ENCODE measurements at places on chromosomes 4 and X.

DNA sequence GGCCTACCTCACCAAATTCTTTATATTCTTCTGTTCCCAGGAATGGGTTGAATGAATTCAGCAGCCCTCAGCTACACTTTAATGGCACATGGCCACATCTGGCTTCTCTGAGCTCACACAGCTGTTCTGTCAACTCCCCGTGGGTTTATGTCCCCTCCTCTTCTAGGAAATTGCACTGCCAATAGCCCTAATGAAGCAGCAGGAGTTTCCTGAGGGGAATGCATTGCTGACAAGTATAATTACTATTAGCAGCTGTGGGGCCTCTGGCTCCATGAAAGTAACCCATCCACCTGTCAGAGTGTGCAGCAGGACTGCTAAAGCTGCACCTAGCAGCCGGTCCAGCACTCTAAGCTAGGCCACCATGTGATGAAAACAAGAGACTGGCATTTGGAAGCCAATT, 50.3 kb downstream of the FTHL17 start:
- no peak overlapping the region for H3K27ac ChIP-seq
- H3K36me3 ChIP-seq: no peaks in the 10 kb centered on the region
- no peak overlapping the region for H3K4me3 ChIP-seq

DNA sequence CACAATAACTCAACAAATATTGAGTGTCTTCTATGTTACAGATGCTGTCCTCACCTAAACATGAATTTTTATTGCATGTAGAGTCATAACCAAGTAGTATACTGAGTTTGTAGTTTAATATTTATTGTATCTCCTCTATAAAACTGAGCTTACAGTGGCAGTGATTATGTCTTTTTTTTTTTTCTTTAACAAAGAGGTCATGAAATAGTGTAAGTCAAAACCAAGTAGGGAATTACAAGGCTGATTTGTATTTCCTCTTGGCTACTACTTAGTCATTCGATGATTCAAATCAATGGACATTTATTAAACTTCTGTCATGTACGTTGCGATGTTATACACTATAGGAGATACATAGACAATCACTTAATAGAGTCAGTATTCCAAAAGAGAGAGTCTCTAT, 48.4 kb downstream of the IL15 start:
- H3K27ac ChIP-seq: no peak overlapping the region
- peaks cover 33% of the 10 kb centered on the region for H3K4me1 ChIP-seq
- no peak overlapping the region for H3K4me3 ChIP-seq
- no peak for DNase-seq
- peaks cover 8% of the 10 kb centered on the region for H3K36me3 ChIP-seq

GRCh38 chrX:110046971-110047370, 44.1 kb downstream of the TMEM164 start:
- H3K36me3 ChIP-seq: no peaks in the 10 kb centered on the region
- H3K4me3 ChIP-seq: no peak overlapping the region
- peaks cover 19% of the 10 kb centered on the region for H3K4me1 ChIP-seq

GRCh38 chrX:15854080-15854655, 445 bp downstream of the AP1S2 start:
- H3K4me3 ChIP-seq: peak overlapping the region; percentile 76
- H3K4me1 ChIP-seq: peaks cover 37% of the 10 kb centered on the region
- DNase-seq: peak; percentile 1
- H3K27me3 ChIP-seq: no peaks in the 10 kb centered on the region

GRCh38 chr4:121989715-121990114, 37.9 kb upstream of the TRPC3 start:
- peak overlapping the region; percentile 4 for H3K4me3 ChIP-seq
- H3K36me3 ChIP-seq: no peaks in the 10 kb centered on the region
- no peak overlapping the region for H3K27ac ChIP-seq
- DNase-seq: no peak
- 0 out of 2 replicates have a peak, but pooled peaks cover 2% of the 10 kb centered on the region for H3K27me3 ChIP-seq

DNA sequence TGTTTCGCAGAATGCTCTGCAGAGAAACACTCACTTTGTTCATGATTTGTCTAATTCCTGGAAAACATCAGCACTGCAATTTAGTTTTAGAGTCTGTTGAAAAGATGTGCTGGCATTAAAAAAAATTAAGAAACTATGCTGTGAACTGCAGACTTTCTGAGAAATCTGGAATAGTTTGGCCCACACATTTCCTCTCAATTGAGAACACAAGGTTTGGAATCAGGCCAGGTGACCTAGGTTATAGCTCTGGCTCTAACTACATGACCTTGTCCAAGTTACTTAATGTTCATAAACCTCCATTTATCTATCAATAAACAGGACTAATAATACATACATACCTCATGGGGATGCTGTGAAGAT, 61.4 kb upstream of the ENPEP start:
- H3K4me1 ChIP-seq: no peaks in the 10 kb centered on the region
- peaks cover 7% of the 10 kb centered on the region for H3K27me3 ChIP-seq
- DNase-seq: no peak
- no peak overlapping the region for H3K27ac ChIP-seq

- H3K36me3 ChIP-seq: no peaks in the 10 kb centered on the region
- no peak for DNase-seq
- peaks cover 66% of the 10 kb centered on the region for H3K4me1 ChIP-seq
- H3K4me3 ChIP-seq: no peak overlapping the region
- peak overlapping the region; percentile 84 for H3K27ac ChIP-seq
Measured at GRCh38 chr4:26199596-26199995, 121.2 kb upstream of the RBPJ start.

DNA sequence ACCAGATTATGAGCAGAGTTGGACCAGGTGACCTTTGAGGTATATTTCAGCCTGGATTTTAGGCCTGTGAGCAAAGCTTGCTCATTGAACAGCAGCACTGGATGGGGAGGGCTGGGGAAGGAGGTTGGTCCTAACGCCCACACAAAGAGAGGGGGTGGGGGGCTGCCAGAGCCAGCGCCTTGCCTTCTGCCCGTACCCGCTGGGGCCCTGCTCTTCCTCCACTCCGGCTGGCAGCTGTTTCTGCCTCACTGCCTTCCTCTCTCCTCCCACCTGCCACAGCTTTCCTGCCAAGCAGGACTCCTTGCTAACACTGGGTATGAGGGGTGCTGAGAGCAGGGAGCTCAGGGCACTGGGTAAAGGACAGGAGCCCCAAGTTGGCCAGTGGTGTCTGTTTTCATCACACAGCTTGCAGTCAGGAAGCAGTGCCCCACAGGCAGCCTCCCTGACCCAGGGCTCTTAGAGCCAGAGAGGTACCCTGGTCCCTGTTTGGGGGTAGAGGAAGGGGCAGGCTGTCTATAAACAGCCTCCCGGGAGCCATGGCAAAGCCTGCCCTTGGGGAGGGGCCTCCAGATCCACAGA, 6.1 kb downstream of the NALF2 start:
- no peak for DNase-seq
- H3K4me3 ChIP-seq: no peak overlapping the region
- H3K4me1 ChIP-seq: no peaks in the 10 kb centered on the region
- no peaks in the 10 kb centered on the region for H3K36me3 ChIP-seq
- no peak overlapping the region for H3K27ac ChIP-seq
- peaks cover 17% of the 10 kb centered on the region for H3K27me3 ChIP-seq

GRCh38 chr4:71460371-71460770, 121.6 kb downstream of the SLC4A4 start:
- no peak for DNase-seq
- H3K36me3 ChIP-seq: peaks cover 10% of the 10 kb centered on the region
- H3K27me3 ChIP-seq: no peaks in the 10 kb centered on the region
- peaks cover 30% of the 10 kb centered on the region for H3K4me1 ChIP-seq
- H3K4me3 ChIP-seq: no peak overlapping the region

DNA sequence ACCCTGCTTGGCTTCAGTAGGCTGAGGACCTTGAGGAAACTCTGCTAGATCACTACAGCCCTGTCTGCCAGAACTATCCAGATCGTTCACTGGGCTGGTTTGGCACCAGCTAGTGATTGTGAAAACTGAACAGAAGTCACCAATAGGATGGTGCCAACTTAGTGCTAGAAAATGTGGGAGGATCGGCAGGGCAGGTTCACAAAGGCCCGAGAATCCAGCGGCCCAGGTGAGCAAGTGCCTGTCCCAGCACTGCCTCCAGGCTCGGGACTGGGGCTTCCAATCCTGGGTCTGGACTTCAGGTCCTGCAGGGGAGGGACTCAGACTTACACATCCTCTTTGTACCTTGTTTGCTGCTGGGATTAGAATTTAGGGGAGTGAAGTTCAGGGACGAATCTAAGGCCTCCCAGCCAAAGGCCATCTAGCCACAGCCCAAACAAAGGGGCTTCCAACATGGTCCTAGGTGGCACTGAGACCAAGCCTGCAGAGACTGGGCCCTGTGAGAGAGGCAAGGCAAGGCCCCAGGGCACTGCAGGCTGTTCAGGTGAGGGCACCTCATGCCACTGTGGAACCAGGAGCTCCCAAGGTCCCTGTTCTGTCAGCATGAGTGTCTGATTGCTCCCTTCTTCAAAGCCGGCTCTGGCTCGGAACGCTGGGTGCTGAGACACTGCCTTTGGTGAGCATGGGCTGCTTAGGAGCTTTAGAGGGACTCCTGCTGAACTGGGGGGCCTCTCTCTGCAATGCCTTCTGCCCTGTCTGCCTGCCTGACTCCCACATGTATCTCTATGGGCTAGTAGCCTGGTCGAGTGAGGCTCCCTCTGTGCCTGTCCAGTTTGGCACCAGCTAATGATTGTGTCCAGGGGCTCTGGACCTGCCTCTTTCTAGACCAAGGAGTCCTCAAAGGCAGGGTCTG, 20.7 kb upstream of the ZNF185 start:
- no peak overlapping the region for H3K4me3 ChIP-seq
- DNase-seq: no peak
- peaks cover 7% of the 10 kb centered on the region for H3K27me3 ChIP-seq
- H3K27ac ChIP-seq: no peak overlapping the region
- H3K4me1 ChIP-seq: no peaks in the 10 kb centered on the region

GRCh38 chrX:22366906-22367305, 94.2 kb downstream of the CBLL2 start:
- no peaks in the 10 kb centered on the region for H3K36me3 ChIP-seq
- peaks cover 10% of the 10 kb centered on the region for H3K4me1 ChIP-seq
- H3K27ac ChIP-seq: no peak overlapping the region
- DNase-seq: no peak
- H3K27me3 ChIP-seq: no peaks in the 10 kb centered on the region

- H3K4me1 ChIP-seq: no peaks in the 10 kb centered on the region
- no peak for DNase-seq
- no peaks in the 10 kb centered on the region for H3K36me3 ChIP-seq
- H3K4me3 ChIP-seq: no peak overlapping the region
Measured at GRCh38 chr4:90137555-90137954, 10.4 kb downstream of the CCSER1 start.

GRCh38 chrX:72050011-72050410, 81.7 kb downstream of the RTL5 start:
- H3K27ac ChIP-seq: no peak overlapping the region
- peaks cover 10% of the 10 kb centered on the region for H3K4me1 ChIP-seq
- DNase-seq: no peak
- peaks cover 10% of the 10 kb centered on the region for H3K27me3 ChIP-seq
- no peaks in the 10 kb centered on the region for H3K36me3 ChIP-seq

Data from HFFc6 (cell line).